Ascending aorta (tissue), 2 donors: ENCODE measurements at places on chromosomes 2 and 18. TPM values are rescaled to one million over a fixed set of nuclear protein-coding genes. Genes with fewer than 3 reads are reported as not detected.

The LYG1 gene
- total RNA-seq: not detected

The C2orf78 gene
- not detected for total RNA-seq

The PMS1 gene
- 8.7 TPM for total RNA-seq

The IL18RAP gene
- total RNA-seq: 0.11 TPM

The POTEI gene
- not detected for total RNA-seq

The SERPINB3 gene
- total RNA-seq: 0.21 TPM

The CCL20 gene
- total RNA-seq: not detected

DNA sequence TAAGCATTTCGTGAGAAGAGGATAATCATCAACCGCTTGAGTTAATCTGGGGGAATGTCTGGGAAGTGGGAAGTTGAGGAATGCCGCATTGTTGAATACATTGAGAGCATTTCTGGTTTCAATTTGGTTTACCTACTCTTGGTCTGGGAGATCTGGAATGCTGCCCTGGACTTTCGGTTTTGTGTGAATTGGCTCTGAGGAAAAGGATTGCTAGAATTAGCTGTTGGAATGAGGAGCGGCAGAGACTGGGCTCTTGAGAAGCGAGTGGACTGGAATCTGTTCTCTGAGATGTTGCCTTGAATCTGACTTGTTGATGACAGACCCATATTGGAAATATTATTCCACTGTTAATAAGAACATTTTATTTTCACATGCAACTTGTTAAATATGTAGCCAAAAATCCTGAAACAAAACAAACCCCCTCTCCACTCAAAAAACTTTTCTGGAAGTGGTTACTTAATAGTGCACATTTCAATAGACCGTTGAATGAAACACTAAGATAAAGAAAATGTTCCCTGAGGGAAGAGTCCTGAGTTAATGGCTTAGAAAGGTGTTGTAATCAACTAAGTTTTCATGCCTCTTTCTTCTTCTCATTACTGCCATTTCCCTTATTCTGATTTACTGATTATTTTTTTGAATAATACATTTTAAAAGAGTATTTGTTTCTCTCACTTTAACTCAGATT is 50.8 kb downstream of the PTPRM start:
- no peak for DNase-seq

DNA sequence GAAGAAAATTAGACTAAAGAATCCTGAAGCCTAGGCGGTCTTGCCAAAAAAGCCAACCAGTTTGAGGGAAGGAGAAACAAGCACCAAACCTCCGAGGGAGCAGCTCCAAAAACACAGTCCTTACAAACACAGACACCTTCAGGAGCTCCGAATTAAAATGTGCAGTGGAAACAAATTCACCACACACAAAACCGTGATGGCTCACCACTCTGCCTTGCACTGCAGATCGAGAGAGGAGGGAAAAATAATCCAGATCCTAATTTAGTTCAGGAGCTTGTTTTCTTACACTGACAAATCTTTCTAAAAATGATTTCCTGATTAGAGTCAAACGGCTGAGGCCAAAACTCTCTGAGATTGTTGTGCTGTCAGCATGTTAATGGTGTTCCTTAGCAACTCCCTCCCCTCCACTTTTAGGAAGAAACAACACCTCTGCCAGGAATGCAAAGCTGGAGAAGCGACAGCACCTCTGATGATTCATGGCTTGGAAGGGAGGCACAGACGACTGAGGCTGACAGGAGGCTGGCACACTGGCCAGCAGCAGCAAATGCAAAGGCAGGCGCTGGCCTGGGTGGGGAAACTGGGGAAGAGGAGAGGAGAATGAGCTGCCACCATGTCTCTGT is 249.4 kb upstream of the KLHL29 start:
- DNase-seq: peak; percentile 23

GRCh38 chr2:33136566-33136965 is 189.8 kb downstream of the LTBP1 start:
- no peak for DNase-seq

- no peak for DNase-seq
Observed at GRCh38 chr2:9360110-9360509, 63.2 kb downstream of the ITGB1BP1 start.

GRCh38 chr18:3593381-3593903 is 143.5 kb downstream of the TGIF1 start:
- DNase-seq: peak; percentile 74

- DNase-seq: no peak
Observed at GRCh38 chr2:166519391-166519962, 25.4 kb upstream of the SCN7A start.

GRCh38 chr2:215299337-215299859 is 12.5 kb upstream of the ATIC start:
- DNase-seq: no peak

DNA sequence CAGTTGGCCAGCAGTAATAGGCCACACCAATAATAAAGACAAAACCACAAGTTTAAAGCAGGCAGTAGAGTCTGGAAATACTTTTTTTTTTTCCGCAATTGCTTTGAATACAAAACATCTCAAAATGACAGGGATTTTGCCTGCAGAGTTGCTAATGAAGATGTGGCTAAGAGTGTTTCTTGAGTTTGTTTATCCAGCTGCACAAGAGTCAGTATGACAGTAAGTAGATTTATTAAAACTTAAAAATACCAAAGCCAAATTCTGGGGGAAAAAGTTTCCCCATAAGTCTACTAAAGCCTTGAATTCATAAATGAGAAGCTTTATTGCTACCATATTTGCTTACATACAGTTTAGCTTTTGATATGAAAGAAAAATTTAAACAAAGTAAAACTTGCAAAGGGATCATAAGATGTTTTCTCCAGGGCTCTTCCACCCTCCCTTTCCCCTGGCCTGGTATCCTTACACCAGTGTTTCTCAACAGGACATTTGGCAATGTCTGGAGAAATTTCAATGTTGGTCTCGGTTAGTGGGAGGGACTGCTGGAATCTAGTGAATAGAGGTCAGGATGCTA is 3.9 kb upstream of the DSEL start:
- DNase-seq: no peak

- no peak for DNase-seq
Observed at GRCh38 chr2:61328707-61329251, 142.1 kb downstream of the USP34 start.

GRCh38 chr2:188865681-188866080 is 108.5 kb upstream of the COL3A1 start:
- no peak for DNase-seq

DNA sequence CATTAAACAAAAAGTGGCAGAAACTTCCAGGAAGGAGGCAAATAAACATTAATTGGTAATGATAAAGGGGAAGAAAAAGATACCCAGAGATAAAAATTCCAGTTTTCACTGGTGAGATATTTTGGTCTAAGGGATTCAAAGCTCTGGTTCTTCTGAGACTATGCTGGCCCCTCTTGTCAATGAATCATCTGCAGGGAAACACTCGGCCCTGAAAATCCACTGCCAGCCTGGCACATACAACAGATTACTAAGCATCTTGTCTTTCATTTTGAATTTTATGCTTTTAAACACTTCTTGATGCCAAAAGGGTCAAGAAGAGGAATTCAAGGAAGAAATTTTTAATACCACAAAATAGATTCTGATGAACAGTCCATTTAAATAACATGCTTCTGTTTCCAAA is 1603.8 kb upstream of the ZEB2 start:
- DNase-seq: no peak

- DNase-seq: no peak
Observed at GRCh38 chr2:164903204-164903603, 52.1 kb downstream of the SLC38A11 start.

- DNase-seq: peak; percentile 74
Observed at GRCh38 chr18:22391407-22392345, 26.0 kb downstream of the CTAGE1 start.

- DNase-seq: no peak
Observed at GRCh38 chr2:122736279-122736678, 980.8 kb downstream of the TSN start.

- no peak for DNase-seq
Observed at GRCh38 chr2:26572591-26572990, 68.6 kb downstream of the CIB4 start.

DNA sequence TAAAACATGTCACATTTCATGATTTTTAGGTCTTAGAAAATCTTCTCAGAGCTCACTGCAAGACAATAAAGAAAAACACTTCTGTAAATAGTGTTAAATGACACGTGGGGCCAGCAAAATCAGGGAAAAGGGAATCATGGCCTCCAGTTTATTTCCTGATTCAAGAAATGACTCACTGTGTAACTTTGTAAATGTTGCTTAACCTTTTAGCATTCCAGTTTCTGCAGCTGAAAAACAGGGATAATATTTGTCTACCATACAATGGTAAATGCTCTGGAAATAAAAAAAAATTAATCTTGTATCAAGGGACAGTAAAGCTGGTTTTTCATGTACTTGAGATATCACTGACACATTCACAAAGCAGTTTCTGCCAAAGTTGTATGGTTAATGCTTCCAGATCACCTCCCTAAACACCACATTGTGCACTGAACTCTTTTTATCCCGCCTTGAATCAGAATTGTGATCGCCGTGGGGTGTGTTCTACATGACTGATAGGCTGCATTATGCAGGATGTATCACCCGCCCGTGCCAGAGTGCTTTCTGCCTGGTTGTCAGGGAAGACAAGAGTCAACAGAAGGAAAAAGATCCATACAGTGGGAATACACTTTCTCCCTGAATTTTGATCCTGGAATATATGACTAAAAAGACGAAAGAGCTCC is 238.8 kb downstream of the IKZF2 start:
- no peak for DNase-seq

GRCh38 chr2:178700136-178700535 is 107.1 kb downstream of the TTN start:
- DNase-seq: no peak

- no peak for DNase-seq
Observed at GRCh38 chr2:161613161-161613560, 11.1 kb upstream of the SLC4A10 start.

GRCh38 chr18:26746398-26746797 is 119.1 kb downstream of the AQP4 start:
- no peak for DNase-seq

GRCh38 chr2:101610750-101611315 is 86.7 kb upstream of the MAP4K4 start:
- no peak for DNase-seq

- no peak for DNase-seq
Observed at GRCh38 chr2:98252038-98252773, 94.0 kb upstream of the CNGA3 start.

- DNase-seq: no peak
Observed at GRCh38 chr2:238505119-238505891, 78.6 kb downstream of the ASB1 start.

- DNase-seq: no peak
Observed at GRCh38 chr2:65417509-65418085, 14.8 kb downstream of the SPRED2 start.

DNA sequence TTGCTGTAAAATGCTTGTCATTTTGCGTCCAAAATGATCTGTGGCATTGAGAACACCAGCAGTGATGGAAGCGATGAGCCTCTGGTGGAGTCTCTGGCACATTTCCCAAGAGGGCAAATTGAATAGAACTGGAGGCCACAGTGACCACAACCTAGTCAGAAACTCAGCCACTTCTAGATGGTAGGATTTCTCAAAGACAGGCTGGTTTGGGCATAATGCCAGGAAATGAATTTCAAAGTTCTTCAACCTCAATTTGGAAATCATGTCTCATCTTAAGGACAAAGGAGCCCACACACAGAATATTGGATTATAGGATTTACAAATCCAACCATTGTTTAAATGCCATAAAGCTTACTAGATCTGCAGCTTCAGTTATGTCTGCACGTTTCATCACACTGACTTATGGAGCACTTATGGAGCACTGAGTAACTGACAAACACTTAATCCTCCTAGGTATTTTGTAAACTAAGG is 132.1 kb downstream of the COL6A3 start:
- DNase-seq: no peak

- DNase-seq: no peak
Observed at GRCh38 chr2:191961556-191961955, 114.7 kb upstream of the CAVIN2 start.

DNA sequence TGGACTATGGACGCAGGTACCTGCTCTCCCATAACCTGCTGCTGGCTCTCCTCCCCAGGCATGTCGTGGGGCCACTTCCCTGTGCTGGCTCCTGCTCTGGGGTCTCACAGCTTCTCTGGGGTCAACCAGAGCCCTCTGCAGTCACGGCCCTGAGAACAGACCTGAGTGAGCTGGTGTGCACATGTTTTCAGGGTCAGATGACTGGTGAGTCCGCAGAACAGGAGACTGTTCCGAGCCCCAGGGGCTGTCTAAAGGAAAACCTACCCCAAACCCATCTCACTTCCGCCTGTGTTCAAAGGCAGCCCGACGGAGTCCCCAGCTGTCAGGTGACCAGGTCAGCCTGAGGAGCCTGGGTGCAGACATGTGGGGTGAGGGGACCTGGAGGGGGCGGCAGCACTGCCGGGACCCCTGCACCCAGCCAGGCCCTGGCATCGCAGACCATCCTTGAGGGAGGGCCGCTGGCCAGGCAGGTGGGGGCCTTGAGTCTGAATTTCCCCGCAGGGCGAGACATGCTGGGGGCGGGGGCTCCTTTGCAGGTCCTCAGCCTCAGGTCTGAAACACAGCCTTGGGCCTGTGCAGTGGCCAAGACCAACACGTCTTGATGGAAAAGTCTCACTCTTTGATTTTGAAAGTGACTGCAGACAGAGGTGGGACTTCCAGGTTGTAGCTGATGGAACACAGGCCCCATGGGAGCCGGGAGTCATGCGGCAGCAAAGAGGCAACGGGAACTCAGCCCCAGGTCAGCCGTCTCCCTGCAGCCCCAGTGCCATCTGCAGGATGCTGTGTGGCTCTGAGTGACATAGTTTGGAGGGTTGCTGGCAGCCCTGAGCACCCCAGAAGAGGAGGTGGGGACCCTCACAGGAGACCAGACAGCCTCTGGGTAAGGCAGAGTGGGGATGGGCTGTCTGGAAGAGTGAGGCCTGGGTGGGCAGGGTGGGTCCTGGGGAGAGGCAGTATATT is 65.3 kb downstream of the TWIST2 start:
- no peak for DNase-seq

DNA sequence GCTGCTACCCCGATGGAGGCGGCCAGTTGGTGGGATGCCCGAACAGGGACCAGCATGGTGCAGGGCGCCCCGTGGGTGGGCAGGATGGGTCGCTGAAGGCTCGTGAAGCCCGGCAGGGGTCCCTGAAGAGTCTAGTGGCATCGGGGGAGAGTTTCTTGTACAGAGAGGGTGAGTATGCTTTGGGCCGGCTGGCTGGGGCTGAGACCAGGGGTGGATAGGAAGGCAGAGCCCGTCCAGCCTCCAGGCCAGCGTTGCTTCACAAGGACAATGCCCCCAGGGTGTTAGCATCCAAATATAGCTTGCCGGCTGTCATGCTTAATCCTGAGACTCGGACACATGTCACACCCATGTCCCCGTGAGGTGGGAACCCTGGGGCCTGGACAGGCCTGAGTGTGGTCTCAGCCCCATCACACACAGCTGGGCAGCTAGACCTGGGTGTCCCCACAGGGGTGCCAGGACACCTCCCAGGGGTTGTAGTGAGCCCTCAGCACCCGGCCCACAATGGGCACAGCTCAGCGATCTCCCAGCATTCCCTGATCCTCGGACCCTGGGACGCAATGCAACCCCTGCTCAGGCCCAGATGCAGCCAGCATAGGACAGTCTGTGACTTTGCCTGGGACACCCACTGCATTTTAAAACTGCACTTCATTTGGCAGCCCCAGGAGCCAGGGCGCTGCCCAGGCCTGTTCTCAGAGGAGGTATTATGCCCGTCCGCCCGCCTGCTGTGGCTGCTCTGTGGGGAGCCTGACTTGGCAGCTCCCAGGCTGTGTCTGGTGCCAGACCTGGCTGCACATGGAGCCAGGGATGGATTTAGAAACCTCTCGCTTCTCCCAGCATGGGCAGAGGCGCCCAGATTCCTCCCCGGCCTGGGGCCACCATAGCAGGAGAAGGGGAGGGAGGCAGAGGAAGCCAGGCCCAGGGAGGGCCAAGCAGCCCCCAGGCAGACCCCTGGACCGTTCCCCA is 36.4 kb downstream of the RAMP1 start:
- peak; percentile 94 for DNase-seq

GRCh38 chr2:30310955-30311354 is 79.6 kb downstream of the LBH start:
- DNase-seq: no peak
